ENCODE measurements at places on chromosomes 12 and 14. TPM values are rescaled to one million over a fixed set of nuclear protein-coding genes. Genes with fewer than 3 reads are reported as not detected.

DNA sequence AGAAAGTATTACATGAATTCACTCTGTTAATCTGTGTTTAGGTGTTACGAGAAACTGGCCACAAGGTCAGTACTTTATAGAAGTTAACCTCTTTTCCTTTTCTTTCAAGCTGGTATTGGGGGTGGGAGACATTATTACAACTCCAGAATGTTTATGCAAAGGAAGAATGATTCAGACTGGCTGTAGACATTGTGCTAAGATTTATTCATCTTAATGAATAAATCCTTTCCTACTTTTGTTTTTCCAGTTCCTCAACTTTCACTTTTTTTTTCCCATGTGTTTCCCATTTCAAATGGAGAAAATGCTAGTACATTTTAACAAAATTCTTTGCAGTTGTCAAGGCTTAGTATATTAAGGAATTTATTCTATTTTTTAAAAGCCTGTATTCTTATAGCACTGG is 1.3 kb downstream of the OTOGL start:
- no peak overlapping the region for H3K4me3 ChIP-seq
- H3K4me1 ChIP-seq, result no peaks in the 10 kb centered on the region
- H3K27me3 ChIP-seq, result no peaks in the 10 kb centered on the region
- H3K36me3 ChIP-seq, result no peaks in the 10 kb centered on the region
- no peak overlapping the region for H3K27ac ChIP-seq
- DNase-seq, result no peak

The SYCP3 gene
- total RNA-seq, result not detected

The PRDM4 gene
- 31.5 TPM for total RNA-seq

DNA sequence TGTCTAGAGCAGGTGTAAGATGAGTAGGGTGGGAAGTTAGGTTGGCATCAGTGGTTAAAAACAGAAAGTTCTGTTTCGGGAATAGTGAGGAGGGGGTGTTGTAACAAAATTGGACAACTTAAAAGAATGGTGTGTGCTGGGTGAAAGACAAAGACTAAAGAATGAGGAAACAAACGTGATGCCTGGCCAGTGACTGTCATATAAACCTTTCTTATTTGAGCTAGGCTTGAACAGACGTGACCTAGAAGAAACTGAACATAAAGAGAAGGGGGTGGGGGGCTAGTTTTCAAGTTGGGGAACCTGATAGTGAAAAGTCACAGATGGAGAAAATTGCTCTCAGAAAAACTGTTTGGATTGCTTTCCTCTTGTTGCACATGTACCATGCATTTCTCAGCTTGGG is 39.6 kb downstream of the RAD52 start:
- no peaks in the 10 kb centered on the region for H3K27me3 ChIP-seq
- no peak overlapping the region for H3K4me3 ChIP-seq
- DNase-seq, result no peak

DNA sequence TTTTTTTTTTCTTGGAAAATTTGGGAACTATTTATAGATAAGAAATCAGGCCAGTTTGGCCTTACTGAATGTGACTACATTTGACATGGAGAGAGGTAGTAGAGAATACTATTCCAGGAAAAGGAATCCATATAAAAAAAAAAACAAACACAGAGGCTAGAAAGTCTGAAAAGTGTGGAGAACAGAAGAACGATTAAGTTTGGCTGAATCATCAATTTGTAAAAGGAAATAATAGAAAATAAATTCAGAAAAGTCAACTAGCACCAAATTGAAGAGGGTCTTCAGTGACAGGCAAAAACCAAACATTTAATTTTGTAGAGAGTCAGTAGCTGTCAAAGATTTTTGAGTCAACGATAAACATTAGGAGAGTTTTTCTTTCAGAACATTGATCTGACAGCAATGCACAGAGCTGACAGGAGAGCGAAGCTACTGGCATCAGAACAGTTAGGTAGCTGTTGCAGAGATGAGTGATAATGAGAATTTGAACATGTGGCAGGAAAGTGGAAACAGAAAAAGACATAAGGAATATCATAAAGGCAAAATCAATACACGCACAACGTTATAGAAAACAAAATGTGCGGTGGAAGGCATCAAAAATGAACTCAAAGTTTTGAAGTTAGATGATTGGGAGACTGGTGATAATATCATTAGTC is 241.2 kb downstream of the SOX5 start:
- H3K27me3 ChIP-seq, result no peaks in the 10 kb centered on the region
- H3K27ac ChIP-seq, result no peak overlapping the region
- no peak for DNase-seq
- no peak overlapping the region for H3K4me3 ChIP-seq
- H3K36me3 ChIP-seq, result no peaks in the 10 kb centered on the region

GRCh38 chr12:12899530-12900380 is 8.4 kb downstream of the GPRC5A start:
- no peak overlapping the region for H3K4me3 ChIP-seq
- no peak overlapping the region for H3K27ac ChIP-seq
- peaks cover 32% of the 10 kb centered on the region for H3K4me1 ChIP-seq
- H3K27me3 ChIP-seq, result no peaks in the 10 kb centered on the region
- no peaks in the 10 kb centered on the region for H3K36me3 ChIP-seq
- DNase-seq, result peak; percentile 85

The ACSS3 gene
- total RNA-seq, result 62.9 TPM

The SOS2 gene
- 27.1 TPM for total RNA-seq

DNA sequence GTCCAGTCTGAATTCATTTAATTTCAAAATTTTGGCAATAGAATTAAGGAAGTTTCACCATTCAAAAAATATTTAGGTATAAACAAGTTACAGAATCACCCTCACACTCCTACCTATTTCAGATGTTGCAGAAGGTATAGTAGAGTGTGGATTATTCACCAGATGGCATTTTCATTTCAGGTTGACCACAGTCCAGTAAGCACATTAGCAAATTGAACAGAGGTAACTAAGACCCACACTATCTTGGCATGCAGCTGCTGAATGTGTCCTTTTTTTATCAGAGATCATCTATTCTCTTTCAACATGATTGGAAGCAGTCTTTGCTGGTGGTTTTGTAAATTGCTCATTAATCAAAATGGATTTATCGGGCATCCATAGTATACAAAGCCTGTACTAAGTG is 151.8 kb upstream of the GARIN6 start:
- DNase-seq, result no peak
- H3K4me1 ChIP-seq, result no peaks in the 10 kb centered on the region
- no peaks in the 10 kb centered on the region for H3K36me3 ChIP-seq
- H3K27ac ChIP-seq, result no peak overlapping the region

- no peak for DNase-seq
- H3K27me3 ChIP-seq, result peaks cover 38% of the 10 kb centered on the region
- H3K4me1 ChIP-seq, result no peaks in the 10 kb centered on the region
- H3K36me3 ChIP-seq, result no peaks in the 10 kb centered on the region
- no peak overlapping the region for H3K4me3 ChIP-seq
- no peak overlapping the region for H3K27ac ChIP-seq
Measured at GRCh38 chr12:132379996-132380395, 50.6 kb upstream of the GALNT9 start.

- no peak for DNase-seq
- peaks cover 6% of the 10 kb centered on the region for H3K27me3 ChIP-seq
- no peaks in the 10 kb centered on the region for H3K4me1 ChIP-seq
- H3K27ac ChIP-seq, result no peak overlapping the region
- no peak overlapping the region for H3K4me3 ChIP-seq
Measured at GRCh38 chr14:100620255-100621100, 33.3 kb upstream of the BEGAIN start.

- H3K27me3 ChIP-seq, result no peaks in the 10 kb centered on the region
- H3K27ac ChIP-seq, result no peak overlapping the region
- DNase-seq, result no peak
- no peak overlapping the region for H3K4me3 ChIP-seq
- no peaks in the 10 kb centered on the region for H3K36me3 ChIP-seq
Measured at GRCh38 chr12:92425165-92425564, 277.6 kb upstream of the PLEKHG7 start.

GRCh38 chr12:124529565-124530276 is 37.7 kb downstream of the NCOR2 start:
- no peak overlapping the region for H3K27ac ChIP-seq
- no peaks in the 10 kb centered on the region for H3K36me3 ChIP-seq
- no peaks in the 10 kb centered on the region for H3K4me1 ChIP-seq

DNA sequence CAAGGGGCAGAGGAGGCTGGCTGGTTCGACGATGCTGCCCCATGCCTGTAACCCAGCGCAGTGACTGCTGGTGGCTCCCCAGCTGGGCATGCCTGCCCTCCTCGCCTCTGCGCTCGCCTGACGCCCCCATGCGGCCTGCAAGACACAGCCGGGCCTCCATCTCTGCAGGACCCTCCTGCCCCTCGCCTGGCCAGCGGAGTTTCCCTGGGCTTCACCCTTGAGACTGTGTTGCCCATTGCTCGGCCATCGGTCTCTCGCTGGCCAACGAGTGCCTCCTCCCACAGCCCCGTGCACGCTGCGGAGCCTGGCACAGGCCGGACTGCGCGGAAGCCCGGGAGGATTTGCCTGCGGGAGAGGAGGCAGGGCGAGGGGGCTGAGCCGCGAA is 17.6 kb downstream of the ASPG start:
- no peaks in the 10 kb centered on the region for H3K27me3 ChIP-seq
- H3K27ac ChIP-seq, result no peak overlapping the region
- no peak overlapping the region for H3K4me3 ChIP-seq
- H3K4me1 ChIP-seq, result no peaks in the 10 kb centered on the region
- H3K36me3 ChIP-seq, result no peaks in the 10 kb centered on the region

The NTF3 gene
- 0.78 TPM for total RNA-seq

GRCh38 chr14:70425354-70425753 is 8.5 kb upstream of the SYNJ2BP start:
- no peak overlapping the region for H3K4me3 ChIP-seq
- no peaks in the 10 kb centered on the region for H3K36me3 ChIP-seq
- no peak for DNase-seq
- H3K27ac ChIP-seq, result no peak overlapping the region
- H3K27me3 ChIP-seq, result no peaks in the 10 kb centered on the region
- no peaks in the 10 kb centered on the region for H3K4me1 ChIP-seq

DNA sequence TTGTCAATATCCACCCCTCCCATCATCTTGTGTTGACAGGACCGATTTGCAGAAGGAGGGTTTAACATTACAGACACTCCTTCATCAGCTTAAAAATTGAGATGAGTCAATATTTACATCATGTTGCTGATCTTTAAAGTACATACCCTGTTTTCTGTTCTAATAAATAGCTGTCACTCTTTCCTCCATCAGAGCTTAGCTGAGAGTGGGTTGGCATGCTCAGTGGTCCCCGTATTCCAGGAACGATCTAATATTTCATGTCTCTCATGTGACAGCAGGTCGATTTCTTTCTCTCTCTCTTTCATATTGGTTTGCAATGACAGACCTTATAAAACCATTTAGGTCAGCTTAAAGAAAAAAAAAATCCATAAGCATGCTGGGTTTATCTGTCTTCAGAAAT is 950.6 kb downstream of the GALC start:
- no peak for DNase-seq
- H3K27me3 ChIP-seq, result no peaks in the 10 kb centered on the region
- H3K27ac ChIP-seq, result no peak overlapping the region

DNA sequence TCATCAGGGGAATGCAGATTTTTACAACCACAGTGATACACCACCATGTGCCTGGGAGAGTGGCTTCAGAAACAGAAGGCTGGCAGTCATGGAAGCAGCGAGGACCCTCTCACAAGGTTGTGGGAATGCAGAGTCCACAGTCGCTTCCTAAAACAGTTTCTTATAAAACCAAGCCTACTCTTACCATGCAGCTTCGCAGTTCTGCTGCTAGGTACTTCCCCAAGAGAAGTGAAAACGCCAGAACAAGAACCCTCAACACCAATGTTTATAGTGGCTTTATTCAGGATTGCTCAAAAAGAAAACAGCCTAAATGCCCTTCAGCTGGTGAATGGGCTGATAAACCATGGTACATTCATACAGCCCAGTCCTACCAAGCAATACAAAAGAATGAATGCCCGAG is 87.2 kb downstream of the DDX51 start:
- H3K36me3 ChIP-seq, result no peaks in the 10 kb centered on the region
- no peak for DNase-seq
- H3K4me1 ChIP-seq, result no peaks in the 10 kb centered on the region
- no peaks in the 10 kb centered on the region for H3K27me3 ChIP-seq
- no peak overlapping the region for H3K27ac ChIP-seq

DNA sequence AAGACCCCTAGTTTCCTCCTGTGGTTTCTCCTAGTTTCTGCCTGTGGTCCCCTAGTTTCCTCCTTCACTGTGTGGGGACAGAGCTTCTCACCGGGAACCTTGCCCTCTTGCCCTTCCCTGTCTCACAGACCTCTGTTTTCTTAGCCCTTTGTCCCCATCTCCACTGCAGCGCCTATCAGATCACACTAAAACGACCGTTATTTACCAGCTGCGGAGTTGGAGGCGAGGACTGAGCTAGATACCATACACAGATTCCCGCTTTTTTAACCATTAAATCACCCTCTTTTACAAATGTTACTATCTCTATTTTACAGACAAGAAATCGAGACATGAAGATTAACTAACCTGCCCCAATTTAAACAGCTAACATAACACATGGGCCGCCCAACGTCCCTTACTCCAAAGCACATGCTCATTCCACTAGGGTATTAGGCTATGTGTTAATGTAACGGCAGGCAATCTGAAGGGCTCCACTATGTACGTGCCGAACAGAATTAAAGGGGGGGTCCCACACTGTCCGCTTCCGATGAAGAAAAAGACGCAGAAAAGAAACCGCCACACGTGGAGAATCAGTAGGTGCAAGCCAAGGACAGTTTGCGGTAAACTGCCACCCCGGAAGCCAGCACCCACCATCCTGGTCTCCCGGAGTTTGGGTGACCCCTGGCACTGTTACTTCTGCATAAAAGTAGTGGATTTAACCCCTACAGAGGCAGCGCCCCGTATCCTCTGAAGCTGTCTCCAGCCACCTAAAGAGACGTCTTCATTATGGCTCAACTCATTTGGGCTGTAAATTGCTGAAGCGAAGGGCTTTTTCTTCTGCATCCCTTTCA is 1.9 kb upstream of the FKBP4 start:
- no peaks in the 10 kb centered on the region for H3K27me3 ChIP-seq
- no peak for DNase-seq
- no peak overlapping the region for H3K4me3 ChIP-seq
- peaks cover 19% of the 10 kb centered on the region for H3K4me1 ChIP-seq
- peaks cover 4% of the 10 kb centered on the region for H3K36me3 ChIP-seq

- no peak for DNase-seq
- H3K27ac ChIP-seq, result no peak overlapping the region
- no peak overlapping the region for H3K4me3 ChIP-seq
- H3K4me1 ChIP-seq, result no peaks in the 10 kb centered on the region
- H3K27me3 ChIP-seq, result no peaks in the 10 kb centered on the region
Measured at GRCh38 chr12:109824731-109825130, 8.5 kb downstream of the TRPV4 start.

GRCh38 chr12:93323625-93324329 is 53.9 kb upstream of the NUDT4 start:
- no peaks in the 10 kb centered on the region for H3K36me3 ChIP-seq
- no peak overlapping the region for H3K27ac ChIP-seq
- H3K27me3 ChIP-seq, result no peaks in the 10 kb centered on the region
- no peak overlapping the region for H3K4me3 ChIP-seq
- no peak for DNase-seq
- no peaks in the 10 kb centered on the region for H3K4me1 ChIP-seq

DNA sequence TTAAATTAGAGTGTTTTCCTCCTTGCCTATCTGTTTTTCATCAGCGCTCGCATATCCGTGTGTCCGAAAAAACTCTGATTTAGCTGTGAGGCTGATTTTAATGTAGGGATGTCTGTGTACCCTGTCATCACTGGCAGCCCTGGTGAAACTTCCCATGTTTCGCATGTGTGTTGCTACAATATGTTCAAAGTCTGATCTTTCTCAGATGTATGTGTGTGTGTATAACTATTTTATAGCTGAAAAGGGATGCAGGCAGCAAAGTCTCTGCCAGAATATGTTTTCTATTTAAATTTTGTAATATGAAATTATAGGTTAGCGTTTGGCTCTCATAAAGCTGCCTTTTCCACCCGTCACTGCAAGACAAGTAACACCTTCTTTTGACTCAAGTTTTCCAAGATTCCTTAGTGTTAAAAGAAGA is 154.8 kb downstream of the TMTC2 start:
- H3K27me3 ChIP-seq, result no peaks in the 10 kb centered on the region
- H3K36me3 ChIP-seq, result no peaks in the 10 kb centered on the region
